ENCODE measurements at places on chromosomes 3 and 15.

DNA sequence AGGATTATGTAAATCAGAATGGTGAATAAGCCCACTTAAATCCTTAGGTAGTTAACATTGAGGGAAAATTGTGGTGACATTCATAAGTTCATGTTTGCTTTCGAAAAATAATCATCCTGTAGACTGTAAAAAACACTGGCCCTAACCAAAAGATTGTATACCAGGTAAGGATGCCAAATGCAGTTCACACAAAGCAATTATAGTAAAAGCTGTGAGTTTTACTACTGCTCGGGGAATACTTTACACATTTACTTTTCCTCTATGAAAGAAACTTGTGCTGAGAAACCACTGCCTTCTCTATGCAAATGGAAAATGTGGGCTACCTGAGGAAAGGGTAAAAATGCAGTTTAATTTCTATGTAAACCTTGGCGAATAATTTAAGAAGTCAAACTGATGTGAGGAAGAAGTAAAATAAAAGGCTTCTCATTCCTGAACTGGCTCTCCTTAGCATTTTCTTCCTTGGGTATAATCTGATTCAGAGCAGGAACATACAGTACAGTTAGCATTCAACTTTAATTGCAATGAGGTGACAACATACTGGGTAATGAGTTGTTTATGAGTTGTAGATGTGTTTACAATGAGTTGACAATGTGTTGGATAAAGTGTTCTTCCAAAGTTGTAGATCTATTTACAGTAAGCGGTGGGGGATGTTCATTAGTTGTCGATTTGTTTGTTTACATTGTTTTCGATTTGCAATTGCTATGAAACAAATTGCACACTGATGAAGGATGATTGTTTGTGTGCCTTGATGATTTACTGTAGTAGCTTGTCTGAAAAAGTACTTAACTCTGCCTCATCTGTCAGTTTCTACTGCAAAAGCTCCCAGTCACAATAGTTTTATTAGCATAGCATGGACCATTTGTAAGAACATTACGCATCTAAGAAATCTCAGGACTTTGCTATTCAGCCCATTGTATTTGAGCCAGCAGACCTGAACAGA lies 453.0 kb upstream of the DPH6 start:
- no peak for DNase-seq

GRCh38 chr3:120438665-120439370 lies 12.0 kb downstream of the FSTL1 start:
- DNase-seq = no peak

DNA sequence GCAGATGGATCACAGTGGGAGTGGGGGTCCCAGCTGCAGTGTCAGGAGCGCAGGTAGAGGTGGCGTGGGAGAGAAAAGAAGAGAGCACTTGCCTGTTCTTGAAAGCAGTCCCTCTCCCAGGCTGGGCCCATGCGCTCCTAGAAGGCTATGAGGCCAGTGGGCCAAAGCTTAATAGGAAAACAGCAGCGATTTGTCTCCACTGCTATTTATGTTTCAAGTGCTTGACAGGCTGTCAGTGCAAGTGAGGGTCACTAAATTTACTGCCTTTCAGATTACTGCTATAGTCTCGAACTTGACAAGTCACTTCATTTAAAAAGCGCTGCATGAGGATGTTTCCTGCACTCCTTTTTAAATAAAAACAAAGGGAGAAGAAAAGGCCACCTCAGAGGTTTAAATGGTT lies 239.5 kb downstream of the GAP43 start:
- DNase-seq = no peak

- no peak for DNase-seq
Measured at GRCh38 chr3:56347219-56347871, 120.9 kb downstream of the ERC2 start.

- DNase-seq = no peak
Measured at GRCh38 chr3:14375192-14375591, 27.2 kb upstream of the SLC6A6 start.
